ENCODE measurements at places on chromosomes 4 and X.

DNA sequence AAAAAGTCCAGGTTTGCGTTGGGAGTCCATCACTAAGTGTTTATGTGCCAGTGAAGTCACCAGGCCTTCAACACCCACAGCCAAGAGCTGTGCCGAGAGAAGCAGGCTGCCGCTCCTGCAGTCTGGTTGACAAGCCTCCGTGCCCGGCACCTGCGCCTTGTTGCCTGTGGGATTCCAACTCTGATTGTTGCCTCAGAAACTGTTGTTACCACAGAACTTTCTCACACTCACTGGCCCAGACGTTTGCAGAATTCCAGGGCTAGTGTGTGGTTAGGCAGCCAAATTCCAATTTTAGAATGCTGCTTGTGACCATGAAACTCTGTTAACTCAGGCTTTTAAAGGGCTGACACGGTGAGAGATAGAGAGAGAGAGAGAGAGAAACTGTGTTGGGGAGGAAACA is 119.5 kb upstream of the LIMCH1 start:
- DNase-seq, result peak; percentile 67

DNA sequence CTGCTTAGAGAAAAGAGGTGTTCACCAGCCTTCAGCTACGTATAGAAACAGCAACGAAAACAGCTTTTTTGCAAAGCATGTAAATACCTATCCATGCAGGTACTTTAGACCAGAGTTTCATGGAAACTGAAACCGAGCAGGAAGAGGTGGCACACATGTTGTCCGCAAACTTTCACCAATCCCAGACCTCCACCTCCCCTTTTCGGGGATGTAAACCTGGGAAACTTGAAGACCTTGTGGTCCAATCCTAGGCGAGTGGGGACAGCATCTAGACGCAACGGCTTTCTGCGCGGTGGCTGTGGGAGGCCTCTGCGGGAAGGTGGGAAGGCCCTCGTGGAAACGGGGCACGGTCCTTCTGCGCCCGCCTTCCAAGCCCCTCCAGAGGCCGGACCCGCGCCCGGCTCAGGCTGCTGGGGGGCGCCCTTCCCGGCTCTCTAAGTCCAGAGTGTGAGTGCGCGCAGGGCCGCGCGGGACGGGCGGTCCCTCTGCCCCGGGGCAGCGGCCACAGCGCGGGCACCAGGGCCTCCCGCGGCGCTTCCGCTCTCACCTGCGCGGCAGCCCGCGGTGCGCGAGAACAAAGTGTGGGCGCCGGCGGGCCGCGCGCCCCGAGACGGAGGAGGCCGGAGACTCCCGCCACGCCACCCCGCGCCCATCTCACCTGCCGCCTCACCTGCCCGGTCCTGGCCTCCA is 830 bp upstream of the SHROOM2 start:
- no peak for DNase-seq

- no peak for DNase-seq
Observed at GRCh38 chr4:23456864-23457263, 433.0 kb downstream of the PPARGC1A start.

GRCh38 chrX:138742217-138742616 is 30.7 kb upstream of the FGF13 start:
- no peak for DNase-seq

- DNase-seq, result no peak
Observed at GRCh38 chrX:109463784-109464183, 18.1 kb downstream of the GUCY2F start.

DNA sequence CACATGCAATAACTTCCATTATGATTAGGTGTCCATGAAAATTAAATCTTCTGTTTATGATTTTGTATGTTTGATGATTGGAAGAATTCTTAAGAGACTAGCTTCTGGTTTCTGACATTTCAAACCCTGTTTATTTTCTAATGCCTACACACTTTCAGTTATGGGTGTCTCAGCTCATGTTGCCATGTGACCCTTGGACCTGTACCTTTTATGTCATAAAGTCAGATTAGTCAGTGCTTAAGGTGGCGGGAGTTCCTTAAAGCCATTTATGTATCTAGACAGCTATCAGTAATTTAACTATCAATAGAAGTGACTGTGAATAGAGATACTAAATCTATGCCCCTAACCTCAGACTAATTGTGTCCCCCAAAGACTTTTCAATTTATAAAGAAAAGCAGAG is 155.6 kb downstream of the GBA3 start:
- no peak for DNase-seq

GRCh38 chrX:16910376-16910775 is 36.1 kb upstream of the REPS2 start:
- DNase-seq, result no peak

DNA sequence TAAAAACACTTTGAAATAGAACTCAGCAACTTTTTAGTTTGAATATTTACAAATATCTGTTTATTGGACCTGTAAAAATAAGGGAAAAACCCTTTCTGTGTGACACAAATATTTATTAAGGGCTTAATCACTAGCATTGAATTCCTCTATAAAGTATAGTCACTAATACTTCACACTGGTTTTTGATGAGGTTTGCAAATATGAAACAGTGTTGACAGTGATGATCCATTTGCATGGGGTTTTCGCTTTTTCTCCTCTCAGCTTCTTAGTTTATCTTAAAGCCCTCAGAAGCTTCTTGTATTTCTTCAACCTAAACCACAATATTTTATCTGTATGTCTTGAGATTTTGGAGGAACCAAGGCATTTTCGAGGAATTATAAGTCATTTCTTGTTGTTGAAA is 96.6 kb upstream of the TEX13A start:
- DNase-seq, result no peak

DNA sequence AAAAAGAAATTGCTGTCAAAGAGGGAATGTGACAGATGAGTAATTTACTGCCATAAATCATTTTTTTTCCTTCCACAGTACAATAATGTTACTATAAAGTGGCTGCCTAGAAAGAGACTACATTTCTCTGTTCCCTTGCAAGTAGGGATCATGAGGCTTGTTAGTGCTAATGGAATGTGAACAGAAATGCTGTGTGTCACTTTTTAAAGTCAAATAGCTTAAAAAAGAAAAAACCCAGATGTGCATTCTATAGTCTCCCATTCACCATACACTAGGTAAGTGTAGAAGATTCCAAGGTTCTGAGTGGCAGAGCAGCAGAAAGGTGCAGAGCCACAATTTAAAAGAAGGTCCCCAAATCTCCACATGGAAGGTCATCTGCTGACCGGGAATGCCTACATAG is 328.4 kb downstream of the CAMK2D start:
- DNase-seq, result no peak

- DNase-seq, result no peak
Observed at GRCh38 chrX:6738518-6739470, 203.9 kb upstream of the VCX3A start.

- DNase-seq, result peak; percentile 85
Observed at GRCh38 chr4:98626350-98626749, 32.1 kb downstream of the TSPAN5 start.

GRCh38 chrX:19746919-19747651 is 140.3 kb downstream of the SH3KBP1 start:
- DNase-seq, result no peak

All from AG08395 (cell line).